ENCODE measurements at places on chromosomes 13 and 19. TPM values are rescaled to one million over a fixed set of nuclear protein-coding genes. Genes with fewer than 3 reads are reported as not detected.

DNA sequence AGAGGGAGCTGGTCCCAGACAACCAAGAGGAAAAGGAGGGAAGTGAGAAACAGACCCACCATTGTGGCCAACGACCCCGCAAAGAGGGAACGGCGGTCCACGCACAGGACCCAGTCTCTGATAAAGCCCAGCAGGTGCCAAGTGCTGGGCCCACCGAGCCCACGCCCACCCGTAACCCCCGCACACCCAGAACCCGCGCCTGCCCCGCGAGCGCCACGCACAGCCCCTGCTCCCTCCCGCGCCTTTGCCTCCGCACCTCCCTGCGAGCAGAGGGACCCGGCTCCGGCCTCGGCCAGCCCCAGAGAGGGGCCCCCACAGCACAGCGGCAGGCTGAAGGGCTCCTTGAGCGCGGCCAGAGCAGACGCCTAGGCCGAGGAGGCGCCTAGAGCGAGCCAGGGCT is 1192.2 kb downstream of the PCDH17 start:
- no peak for DNase-seq

DNA sequence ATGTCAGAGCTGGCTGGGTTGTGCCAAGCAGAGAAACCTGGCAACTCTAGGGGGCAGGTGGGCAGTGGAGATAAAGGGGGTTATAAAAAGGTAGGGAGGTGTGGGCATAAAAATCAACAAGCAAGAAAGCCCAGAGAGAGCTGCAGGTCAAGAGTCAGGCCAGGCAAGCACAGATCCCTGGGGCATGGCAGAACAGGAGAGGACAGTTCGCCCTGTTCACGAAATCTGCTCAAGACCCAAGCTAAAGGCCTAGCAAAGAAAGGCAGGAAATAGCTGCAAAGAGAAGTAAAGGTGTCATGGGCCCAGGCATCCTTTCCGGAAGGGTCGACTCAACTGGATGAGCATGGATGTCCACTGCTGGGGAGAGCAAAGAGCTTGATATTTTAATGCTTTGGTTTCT is 3.4 kb downstream of the MBNL2 start:
- no peak for DNase-seq

DNA sequence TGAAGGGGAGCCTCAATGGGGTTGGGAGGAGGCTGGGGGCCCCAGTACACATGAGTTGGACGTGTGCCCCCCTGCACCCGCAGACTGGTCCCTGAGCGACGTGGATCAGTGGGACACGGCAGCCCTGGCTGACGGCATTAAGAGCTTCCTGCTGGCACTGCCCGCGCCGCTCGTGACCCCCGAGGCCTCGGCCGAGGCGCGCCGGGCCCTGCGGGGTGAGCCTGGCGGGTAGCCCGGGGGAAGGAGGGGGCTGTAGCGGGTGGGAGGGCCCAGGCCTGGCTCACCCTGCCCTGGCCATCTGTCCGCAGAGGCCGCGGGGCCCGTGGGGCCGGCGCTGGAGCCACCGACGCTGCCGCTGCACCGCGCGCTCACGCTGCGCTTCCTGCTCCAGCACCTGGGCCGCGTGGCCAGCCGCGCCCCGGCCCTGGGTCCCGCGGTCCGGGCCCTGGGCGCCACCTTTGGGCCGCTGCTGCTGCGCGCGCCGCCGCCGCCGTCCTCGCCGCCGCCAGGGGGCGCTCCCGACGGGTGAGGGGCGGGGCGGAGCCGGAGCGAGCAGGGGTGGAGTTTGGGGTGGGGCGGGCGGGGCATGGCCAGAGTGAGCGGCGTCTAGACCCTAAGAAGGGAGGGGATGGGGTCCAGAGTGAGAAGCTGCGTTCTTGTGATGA is 8.1 kb downstream of the PIK3R2 start:
- DNase-seq, result peak; percentile 74

DNA sequence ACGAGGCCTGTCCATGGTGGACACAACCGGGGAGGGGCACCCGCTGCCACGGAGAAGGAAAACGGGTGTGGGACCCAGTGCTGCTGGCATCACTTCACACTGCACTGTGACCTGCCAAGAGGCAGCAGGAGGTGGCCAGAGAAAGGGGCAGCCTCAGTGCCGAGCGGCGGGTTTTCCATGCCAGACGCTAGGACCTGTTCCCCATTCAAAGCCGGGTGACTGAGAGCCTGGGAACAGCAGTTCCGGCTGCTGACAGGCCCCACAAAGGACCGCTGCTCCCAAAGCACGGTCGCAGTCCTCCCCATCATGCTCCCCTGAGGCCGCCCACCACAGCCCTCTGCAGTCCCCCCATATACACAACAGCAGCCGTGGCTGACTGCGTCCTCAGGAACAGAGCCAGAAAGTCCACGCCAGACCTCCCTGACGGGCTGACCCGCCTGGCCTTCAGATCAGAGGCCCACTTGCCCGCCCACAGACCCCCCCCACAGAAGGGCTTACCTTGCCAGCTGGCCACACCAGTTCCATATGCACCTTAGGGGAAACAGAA is 5.4 kb downstream of the AKAP8 start:
- no peak for DNase-seq

Gene TMC4
- total RNA-seq, result 125 TPM
